ENCODE measurements at places on chromosomes 2 and 18.
A peak's percentile ranks its signal among the peaks of the same experiment; 100 is the strongest.

GRCh38 chr2:220168891-220169546 is 541.6 kb downstream of the SLC4A3 start:
- H3K27me3 ChIP-seq = peaks cover 2% of the 10 kb centered on the region
- no peak overlapping the region for H3K27ac ChIP-seq
- H3K4me3 ChIP-seq = no peak overlapping the region

- DNase-seq = no peak
- no peak overlapping the region for H3K27ac ChIP-seq
- no peaks in the 10 kb centered on the region for H3K27me3 ChIP-seq
- H3K4me1 ChIP-seq = no peaks in the 10 kb centered on the region
Measured at GRCh38 chr18:52948868-52949444, 609.0 kb downstream of the DCC start.

DNA sequence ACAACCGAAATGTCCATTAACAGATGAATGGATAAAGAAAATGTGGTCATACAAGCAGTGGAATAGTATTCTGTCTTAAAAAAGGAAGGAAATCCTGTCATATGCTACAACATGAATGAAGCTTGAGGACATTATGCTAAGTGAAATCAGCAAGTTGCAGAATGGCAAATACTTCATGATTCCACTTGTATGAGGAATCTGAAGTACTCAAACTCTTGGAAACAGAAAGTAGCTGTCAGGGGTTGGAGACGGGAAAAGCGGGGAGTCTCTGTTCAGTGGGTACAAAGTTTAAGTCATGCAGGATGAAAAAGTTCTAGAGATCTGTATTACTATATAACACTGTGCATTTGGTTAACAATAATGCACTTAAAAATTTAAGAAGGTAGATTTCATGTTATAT is 209.0 kb upstream of the SIX2 start:
- no peak for DNase-seq
- no peaks in the 10 kb centered on the region for H3K4me1 ChIP-seq
- H3K27ac ChIP-seq = no peak overlapping the region

GRCh38 chr2:223508372-223508771 is 93.8 kb downstream of the SCG2 start:
- H3K4me1 ChIP-seq = no peaks in the 10 kb centered on the region
- no peaks in the 10 kb centered on the region for H3K36me3 ChIP-seq
- no peak overlapping the region for H3K4me3 ChIP-seq
- DNase-seq = no peak

- H3K27me3 ChIP-seq = no peaks in the 10 kb centered on the region
- H3K36me3 ChIP-seq = peaks cover 8% of the 10 kb centered on the region
- no peak overlapping the region for H3K27ac ChIP-seq
Measured at GRCh38 chr2:201004370-201004769, 40.9 kb upstream of the ORC2 start.

DNA sequence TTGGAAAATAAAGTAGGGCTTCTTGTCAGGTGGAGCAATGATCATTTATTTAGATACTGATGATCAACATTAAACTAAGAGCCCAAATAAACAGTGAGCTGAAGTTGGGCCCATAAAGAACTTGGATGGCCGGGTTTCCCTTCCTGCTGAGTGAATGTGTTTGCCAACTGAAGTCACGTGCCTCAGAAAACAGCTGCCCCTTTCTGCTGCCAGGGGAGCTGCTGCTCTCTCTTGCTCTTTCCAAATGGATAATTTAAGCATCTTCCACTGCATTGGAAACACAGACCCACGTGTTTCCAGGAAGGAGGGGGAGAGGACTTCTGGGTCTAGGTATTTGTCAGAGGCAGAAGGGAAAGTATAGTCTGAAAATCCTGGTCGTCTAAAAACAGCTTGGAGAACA is 22.9 kb upstream of the NCKAP5 start:
- no peak for DNase-seq
- H3K4me1 ChIP-seq = no peaks in the 10 kb centered on the region
- H3K36me3 ChIP-seq = no peaks in the 10 kb centered on the region
- no peak overlapping the region for H3K4me3 ChIP-seq
- no peak overlapping the region for H3K27ac ChIP-seq
- peaks cover 3% of the 10 kb centered on the region for H3K27me3 ChIP-seq

DNA sequence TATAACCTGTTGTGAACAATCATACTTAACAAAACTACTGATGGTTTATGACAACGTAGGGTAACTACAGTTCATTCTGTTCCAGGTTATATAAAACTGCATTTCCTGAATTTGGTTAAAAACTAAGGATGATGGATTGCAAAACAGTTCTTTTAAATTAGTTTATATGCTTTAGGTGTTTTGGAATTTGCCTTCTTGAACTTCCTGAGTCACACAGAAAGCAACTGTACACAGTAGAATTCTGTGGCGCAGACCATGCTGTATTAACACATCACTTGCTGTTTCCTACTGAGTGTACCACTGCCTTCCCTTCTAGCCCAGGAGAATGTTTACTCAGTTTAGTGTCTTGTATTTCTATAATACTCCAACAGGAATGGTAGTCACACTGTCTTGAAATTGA is 19.4 kb downstream of the ITGB1BP1 start:
- H3K27ac ChIP-seq = no peak overlapping the region
- peaks cover 5% of the 10 kb centered on the region for H3K36me3 ChIP-seq
- no peak for DNase-seq
- H3K4me3 ChIP-seq = no peak overlapping the region

DNA sequence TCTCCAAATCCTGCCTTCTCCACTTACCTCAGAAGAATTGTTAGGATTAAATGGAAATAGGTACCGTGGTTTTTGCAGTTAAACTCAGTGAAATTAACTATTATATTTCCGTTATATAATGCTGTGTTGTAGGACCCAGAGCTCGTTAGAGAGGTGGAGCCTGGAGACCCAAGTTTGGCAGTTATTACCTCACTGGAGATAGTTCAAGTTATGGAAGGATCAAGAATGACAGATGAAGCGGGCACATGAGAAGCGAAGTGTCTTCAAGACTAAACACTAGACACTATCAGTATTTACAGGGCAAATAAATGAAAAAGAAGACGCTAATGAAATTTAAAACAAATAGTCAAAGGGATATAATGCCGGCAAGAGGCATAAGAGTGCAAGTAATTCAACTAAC is 866 bp downstream of the CWC22 start:
- H3K4me3 ChIP-seq = peak overlapping the region; percentile 81
- peak overlapping the region; percentile 96 for H3K27ac ChIP-seq
- H3K36me3 ChIP-seq = peaks cover 20% of the 10 kb centered on the region
- no peak for DNase-seq

GRCh38 chr2:101781791-101782426 is 84.4 kb downstream of the MAP4K4 start:
- H3K27ac ChIP-seq = peak overlapping the region; percentile 14
- DNase-seq = no peak
- H3K36me3 ChIP-seq = no peaks in the 10 kb centered on the region
- H3K27me3 ChIP-seq = no peaks in the 10 kb centered on the region
- H3K4me3 ChIP-seq = no peak overlapping the region

DNA sequence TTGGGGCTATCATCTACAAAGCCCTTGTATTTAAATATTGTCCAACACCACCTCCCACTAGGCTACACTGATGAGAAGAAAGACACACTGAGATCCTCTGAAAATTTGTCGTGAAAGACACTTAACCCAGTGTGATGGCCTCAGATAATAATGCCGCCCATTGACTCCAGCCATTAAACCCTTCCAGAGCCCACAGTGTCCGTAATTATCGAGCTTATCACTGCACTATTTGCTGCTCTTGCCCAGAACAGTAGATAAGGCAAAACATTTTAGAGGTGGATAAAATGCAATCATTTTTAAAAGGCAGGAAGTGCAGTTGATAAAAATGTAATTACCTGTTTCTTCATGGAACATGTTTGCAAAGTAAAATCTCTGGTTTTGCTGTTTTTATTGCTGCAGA is 121.3 kb upstream of the DDX18 start:
- no peak for DNase-seq
- H3K27me3 ChIP-seq = peaks cover 2% of the 10 kb centered on the region
- H3K4me3 ChIP-seq = no peak overlapping the region

- peak; percentile 57 for DNase-seq
- peak overlapping the region; percentile 95 for H3K27ac ChIP-seq
- peaks cover 18% of the 10 kb centered on the region for H3K36me3 ChIP-seq
Measured at GRCh38 chr18:3594760-3595368, 144.9 kb downstream of the TGIF1 start.

Measured in activated CD8-positive, alpha-beta T cell treated with anti-CD3 and anti-CD28 coated beads for 36 hours (primary cell).